ENCODE measurements at places on chromosomes 7 and 10.

DNA sequence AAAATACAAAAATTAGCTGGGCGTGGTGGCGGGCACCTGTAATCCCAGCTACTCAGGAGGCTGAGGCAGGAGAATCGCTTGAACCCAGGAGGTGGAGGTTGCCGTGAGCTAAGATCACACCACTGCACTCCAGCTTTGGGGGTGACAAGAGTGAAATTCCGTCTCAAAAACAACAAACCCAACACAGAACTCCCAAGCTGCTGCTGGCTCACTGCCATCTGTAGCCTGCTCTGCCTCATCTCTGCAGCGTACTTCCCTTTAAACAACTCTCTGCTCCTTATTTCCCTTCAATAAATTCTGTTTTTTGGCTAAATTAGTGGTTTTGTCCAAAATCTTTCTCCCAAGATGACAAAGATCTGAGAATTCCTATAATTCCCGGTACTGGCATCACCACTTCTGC is 189.2 kb upstream of the GALNT17 start:
- DNase-seq, result no peak

DNA sequence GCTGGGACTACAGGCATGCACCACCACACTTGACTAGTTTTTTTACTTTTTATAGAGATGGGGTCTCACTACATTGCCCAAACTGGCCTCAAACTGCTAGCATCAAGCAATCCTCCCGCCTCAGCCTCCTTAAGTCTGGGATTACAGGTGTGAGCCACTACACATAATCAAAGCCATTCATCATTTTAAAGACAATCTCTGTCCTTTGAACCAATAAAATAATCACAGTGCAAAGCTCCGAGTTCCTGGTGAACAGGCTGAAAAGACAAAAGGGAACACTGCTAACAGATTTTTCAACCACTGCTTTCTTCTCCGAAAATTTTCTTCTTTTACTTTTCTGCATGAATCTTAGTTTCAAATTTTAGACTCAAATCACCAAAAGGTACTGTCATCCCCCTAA is 58.5 kb downstream of the PARD3 start:
- DNase-seq, result no peak

- no peak for DNase-seq
Measured at GRCh38 chr7:74282748-74283459, 6.3 kb upstream of the CLIP2 start.

GRCh38 chr7:135076882-135077281 is 71.0 kb upstream of the TMEM140 start:
- no peak for DNase-seq

- no peak for DNase-seq
Measured at GRCh38 chr7:100600730-100601038, 1.5 kb upstream of the PCOLCE start.

DNA sequence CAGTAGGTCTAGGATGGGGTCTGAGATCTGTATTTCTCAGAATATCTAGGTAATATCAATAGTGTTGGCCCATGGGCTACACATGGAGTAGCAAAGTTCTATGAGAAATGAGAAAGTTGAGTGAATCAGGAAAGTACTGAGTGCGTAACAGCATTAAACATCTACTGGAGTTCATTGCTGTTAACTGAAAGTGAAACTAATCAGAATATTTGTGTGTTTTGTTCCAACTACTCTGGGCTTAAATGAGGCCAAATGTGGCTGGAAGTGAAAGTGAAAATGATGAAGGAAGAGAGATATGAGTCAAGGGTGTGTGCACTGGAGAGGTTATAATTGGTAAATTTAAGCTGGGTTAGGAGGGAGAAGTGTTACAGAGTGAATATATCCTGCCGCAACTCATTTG is 46.5 kb downstream of the TMEM106B start:
- no peak for DNase-seq

DNA sequence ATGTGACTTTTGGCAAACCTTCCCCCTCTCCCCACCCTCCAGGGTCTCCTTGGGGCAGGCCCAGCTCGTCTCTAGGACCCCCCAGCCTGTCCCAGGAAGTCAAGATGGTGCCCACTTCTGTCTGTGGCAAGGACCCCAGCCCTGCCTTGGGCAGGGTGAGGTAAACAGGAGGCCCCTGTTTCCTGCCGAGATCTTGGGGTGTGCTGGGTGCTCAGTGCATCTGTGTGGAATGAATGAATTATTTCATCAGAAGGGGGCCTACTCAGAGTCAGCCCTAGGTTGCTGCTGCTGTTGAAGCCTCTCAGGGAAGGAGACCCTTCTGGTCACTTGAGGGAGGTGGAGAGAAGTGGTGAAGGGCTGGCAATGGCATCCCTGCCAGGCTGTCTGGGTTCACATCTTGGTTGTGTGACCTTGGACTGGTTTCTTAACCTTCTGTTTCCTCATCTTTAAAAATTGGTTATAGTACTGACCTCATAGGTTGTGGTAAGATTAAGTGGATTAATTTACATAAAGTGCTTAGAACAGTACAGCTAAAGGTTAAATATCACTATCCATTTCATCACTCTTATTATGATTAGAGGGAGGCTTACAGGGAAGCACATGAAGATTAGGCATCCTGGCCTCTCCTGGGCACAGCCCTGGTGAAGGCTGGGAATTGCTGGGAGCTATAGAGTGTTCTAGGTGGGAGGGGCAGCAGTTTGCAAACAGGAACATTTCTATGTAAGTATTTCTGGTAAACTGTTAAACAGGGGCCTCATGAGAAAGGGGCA is 67.7 kb downstream of the ZMIZ1 start:
- DNase-seq, result no peak

DNA sequence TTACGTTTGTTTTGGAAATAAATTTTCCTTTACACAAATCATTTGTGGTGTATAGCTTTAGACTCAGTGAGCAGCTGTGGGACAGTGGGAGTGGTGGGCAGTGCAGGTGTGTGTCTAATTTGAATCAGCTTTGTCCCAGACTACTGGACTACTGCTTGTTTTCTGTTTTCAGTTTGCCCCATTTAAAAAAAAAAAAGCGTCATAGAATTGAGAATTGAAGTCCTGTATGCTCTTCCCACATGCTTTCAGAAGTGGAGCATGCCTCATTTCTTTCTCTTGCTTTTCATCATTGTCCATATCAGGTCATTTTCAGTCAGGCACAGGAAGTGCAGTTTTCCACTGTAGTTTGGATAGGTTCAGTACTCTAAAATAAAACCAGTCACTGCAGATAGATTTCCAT is 66.1 kb downstream of the SHH start:
- DNase-seq, result no peak

- DNase-seq, result no peak
Measured at GRCh38 chr7:7761974-7762779, 43.8 kb upstream of the RPA3 start.

DNA sequence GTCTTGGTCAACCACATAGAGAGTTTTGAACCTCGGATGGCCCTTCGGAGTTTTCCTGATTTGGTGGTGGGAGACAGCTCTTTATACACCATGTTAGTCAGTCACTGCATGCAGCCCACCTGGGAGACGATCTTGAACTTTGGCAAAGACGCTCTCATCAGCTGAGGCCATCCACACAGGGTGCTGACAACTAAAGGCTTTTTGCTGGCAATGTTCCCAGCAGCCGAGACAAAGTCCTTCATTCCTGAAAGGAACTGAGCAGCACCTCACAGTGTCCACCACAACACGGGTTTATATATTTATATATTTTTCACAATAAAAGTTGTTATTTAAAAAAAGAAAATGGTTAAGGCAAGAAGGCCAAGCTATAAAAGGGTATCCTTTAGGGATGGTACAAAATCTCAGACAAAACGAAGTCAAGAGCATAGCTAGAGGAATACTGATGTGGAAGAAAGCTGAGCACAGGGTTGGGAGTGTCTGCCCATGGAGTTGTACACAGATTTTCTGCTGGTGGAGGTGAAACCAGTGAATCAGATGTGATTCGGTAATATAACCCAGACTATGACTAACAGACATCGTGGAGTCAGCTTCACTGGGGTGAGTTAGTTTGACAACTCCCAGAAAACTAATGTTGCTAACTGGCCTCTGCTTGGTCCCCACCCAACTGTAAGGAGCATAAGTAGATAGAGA is 27.4 kb upstream of the CAPZA2 start:
- no peak for DNase-seq

DNA sequence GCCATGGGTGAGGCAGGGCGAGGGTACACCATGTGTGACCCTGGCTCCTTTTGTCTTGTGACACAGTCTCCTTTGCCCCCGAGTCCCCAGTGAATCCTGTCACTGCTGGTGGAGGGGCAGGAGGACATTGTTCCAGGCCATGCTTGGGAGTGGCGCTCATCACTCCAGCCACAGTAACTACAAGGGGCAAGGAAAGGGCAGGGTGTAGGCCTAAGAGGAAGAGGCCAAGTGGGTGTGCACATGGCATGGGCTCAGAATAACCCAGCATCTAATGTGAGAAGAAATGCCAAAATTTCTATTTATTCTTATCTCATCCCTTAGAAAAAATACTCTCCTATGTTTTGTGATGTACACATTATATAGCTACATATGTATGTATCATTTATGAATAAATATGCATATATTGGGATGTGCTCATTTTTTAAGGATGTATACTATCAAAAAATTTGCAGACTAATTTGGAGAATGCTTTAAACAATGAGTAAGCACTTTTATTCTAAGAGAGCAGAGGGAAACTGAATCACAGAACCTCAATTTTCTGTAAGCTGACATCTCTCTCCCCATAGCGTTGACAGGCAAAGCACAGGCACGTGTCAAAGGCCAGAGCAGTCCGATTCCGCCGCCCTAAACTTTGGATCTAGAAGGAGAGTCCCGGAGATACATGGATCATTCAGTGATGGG is 36.9 kb downstream of the RNF32 start:
- no peak for DNase-seq

DNA sequence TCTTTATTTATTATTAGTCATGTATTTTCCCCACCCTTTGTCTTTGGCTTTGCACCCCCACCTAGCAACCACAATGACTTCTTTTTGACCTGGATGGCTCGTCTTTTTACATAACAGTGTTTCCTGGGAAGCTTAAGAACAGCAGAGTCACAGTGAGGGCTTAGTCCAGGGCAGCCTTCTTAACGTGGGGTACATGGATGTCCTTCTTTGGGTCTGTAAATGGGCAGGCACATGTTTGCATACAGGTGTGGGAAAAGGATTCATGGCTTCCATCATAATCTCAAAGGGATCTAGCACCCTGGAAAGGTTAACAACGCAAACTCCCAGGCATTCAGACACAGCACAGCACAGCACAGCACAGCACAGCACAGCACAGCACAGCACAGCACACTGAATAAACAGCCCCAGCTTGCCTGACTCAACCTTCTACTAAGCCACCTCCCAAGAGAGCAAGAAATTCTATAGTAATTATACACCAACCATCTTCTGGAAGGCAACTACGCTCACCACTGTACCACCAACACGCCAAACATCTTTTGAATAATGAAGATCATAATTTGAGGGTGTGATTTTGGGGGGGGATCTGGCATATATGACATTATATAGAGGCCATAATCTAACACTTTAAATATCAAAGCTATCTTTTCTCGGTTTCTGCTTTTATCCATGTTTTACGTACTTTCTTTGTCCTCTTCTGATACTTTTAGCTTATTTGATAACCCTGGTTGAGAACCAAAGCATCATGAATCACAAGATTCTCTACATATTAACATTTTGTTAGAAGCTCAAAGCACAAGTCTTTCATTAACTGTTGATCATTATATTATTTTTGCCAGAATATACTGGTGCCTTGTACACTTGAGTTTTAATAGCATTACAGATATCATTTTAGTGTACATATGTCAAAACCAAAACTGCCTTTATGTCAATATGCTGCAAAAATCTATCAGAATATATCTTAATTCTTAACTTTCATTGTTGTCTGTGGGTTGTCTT is 177.2 kb upstream of the KLF14 start:
- no peak for DNase-seq

DNA sequence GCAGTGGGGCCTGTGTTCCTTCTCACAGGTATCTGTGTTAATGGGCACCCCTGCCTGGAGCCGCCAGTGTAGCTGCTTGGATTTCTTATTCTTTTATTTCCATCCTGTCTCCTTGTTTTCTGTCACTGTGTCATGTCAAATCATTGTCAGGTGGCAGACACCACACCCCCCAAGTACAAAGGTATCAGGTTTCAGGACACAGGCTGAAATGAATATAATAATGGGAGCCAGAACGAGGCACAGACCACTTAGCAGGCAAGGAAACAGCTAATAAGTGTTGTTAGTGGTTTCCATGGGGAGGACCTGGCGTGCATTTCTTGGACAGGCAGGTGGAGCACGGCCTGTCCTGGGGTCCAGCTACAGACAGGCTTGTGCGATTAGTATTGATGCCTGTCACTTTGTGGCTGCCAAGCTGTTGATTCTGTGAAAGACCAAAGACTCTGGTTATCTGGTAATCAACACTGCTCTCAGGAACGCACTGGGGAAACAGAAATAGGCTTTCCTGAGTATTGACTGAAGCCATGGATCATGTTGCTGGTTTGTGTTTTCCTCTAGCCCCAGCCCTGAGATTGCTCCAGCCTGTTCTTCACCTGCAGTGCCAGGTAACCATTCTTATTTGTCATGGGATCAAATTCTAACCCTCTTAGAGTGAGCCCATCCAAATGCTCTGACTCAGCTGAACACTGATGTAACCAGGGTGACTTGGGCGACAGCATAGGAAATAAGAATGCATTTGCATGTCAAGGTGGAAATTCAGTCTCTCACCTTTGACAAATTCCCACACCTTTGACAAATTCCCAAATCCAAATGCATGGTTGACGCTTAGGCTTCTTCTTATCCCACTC is 1002.0 kb downstream of the LRMDA start:
- no peak for DNase-seq
